GM23248 (cell line): ENCODE measurements at places on chromosomes 11 and 22.

GRCh38 chr22:29136782-29137700 lies 64.2 kb downstream of the KREMEN1 start:
- DNase-seq: no peak

DNA sequence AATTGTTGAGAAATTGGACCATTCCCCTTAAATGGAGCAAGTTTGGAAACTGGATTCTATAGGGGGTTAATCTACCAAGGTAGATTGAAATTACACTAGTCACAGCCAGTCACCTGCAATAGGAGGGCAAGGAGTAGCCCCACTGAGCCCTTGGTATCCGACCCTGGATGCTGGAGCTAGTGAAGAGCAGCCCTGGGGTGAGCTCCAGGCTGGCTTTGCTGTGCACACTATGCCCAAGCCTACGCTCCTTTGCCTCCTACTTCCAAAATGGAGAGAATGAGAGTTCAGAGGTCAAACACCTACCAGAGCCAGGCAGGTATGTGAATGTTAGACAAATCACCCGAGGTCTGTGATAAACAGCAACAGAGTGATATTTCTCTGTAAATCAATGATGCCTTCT lies 23.7 kb downstream of the SNU13 start:
- no peak for DNase-seq

- DNase-seq: no peak
Observed at GRCh38 chr11:10502770-10503169, 38.2 kb downstream of the RNF141 start.

GRCh38 chr11:130581646-130582045 lies 133.2 kb downstream of the ADAMTS15 start:
- DNase-seq: peak; percentile 52

- peak; percentile 53 for DNase-seq
Observed at GRCh38 chr11:62538470-62539237, 8.0 kb downstream of the AHNAK start.

DNA sequence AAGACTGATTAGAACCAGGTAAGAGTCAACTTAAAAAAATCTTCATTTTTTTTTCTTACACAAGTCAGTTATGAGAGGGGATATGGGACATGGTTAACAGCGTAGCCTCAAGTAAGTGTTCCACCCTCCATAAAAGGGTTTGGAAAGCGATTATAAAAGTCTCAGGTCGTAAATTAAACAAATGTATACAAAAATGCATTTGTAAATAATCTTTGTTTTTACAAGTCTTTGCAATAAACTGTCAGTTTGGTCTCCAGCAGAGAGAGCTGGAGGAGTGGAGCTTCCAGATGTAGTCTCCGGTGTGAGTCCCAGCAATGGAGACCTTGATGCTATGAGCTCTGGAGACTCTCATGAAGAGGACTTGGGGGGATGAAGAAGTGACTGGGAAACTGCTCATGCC lies 99.8 kb upstream of the TP53AIP1 start:
- DNase-seq: no peak

DNA sequence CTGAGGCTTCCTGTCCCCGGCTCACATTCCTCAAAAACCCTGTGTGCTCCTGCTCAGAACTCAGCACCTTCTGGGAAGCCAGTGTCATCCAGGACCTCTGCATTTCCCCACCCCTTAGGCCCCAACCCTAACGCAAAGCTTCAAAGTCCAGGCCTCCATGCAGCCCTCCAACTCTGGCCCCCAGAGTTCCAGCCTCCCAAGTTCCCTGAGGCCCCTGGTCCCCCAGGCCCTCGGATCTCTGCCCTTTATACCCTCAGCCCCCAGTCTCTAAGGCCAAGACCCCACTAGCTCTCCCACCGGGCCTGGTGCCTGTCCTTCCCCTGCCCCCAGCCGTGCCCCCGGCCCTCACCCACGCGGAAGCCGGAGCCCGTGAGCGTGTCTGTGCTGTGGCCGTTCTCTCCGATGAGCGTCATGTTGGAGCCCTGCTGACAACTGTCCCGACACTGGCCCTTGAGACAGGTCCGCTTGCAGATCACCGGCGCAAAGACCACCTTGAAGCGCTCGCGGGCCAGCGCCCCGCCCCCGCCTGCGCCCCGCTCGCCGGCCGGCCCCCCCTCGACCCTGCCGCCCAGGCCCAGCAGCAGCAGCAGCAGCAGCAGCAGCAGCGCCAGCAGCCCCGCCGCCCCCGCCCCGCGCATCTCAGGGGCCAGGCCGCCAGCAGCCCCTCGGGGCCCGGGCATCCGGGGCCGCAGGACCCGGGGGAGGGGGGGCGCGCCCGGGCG lies 718 bp downstream of the LTBP3 start:
- DNase-seq: peak; percentile 47

- DNase-seq: no peak
Observed at GRCh38 chr11:100683126-100683525, 4.0 kb upstream of the ARHGAP42 start.

GRCh38 chr11:119422809-119423508 lies at the start of gene THY1:
TSS of gene THY1 (minus strand) at chr11:119423172. CDS start at chr11:119420905, 2,267 bp downstream.
- peak; percentile 77 for DNase-seq

GRCh38 chr11:96168623-96169022 lies 174.4 kb downstream of the MAML2 start:
- DNase-seq: peak; percentile 95

DNA sequence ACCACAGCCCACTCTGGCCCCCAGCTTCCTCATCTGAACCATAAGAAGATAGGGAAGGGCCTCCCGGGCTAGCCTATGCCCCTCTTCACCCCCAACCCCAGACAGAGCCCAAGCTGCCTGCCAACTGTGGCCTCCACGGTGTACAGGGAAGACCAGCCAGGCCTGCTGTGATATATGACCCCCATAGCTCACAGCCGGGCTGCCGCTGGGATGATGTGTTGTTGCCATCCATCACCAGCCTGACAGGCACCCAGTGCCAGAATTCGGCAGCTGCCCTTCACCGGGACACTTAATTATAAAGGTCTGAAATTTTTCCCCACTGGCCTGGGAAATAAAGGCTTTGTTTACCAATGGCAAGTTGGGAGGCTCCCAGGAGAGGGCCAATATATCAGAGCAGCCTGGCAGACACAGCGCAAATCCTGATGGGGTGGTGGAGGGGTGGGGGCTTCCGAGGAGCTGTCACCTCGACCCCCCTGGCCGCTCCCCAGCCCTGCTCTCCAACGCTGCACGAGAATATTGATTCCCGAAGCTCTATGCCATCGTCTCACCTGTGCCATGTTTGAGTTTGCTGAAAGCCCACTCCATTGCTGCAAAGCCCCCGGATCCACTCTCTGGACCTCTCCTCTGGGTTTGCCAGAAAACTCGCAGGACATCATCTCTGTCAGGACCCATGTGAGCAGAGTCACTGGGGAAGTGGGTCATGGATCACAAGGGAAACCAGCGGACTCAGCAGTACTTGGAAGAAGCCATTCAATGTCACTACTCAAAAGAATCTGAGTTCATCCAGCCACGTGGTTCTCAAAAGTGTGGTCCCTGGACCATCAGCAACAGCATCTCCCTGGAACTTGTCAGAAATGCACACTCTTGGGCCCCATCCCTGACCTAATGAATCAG lies 296.9 kb downstream of the MN1 start:
- DNase-seq: no peak

GRCh38 chr11:20061776-20062175 lies 98.5 kb downstream of the DBX1 start:
- DNase-seq: no peak

DNA sequence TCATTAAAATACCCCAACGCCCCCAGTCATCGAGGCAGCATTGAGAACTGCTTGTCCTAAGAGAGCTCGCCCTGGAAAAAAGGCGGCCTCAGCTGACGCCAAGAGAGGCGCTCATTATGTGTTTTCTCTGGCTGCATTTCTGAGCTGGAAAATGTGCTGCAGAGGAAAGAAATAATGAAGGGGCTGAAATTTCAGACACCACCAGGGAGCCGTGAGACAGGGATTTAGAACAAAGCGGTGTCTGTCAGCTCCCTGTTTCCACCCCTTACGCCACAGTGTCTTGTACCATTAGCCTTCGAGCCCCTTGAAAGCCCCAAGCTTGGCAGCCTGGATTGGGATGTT lies 14.4 kb downstream of the USH1C start:
- DNase-seq: no peak

GRCh38 chr11:126390272-126390867 lies 34.9 kb downstream of the ST3GAL4 start:
- DNase-seq: no peak
